ENCODE measurements at places on chromosomes 13 and 19.

DNA sequence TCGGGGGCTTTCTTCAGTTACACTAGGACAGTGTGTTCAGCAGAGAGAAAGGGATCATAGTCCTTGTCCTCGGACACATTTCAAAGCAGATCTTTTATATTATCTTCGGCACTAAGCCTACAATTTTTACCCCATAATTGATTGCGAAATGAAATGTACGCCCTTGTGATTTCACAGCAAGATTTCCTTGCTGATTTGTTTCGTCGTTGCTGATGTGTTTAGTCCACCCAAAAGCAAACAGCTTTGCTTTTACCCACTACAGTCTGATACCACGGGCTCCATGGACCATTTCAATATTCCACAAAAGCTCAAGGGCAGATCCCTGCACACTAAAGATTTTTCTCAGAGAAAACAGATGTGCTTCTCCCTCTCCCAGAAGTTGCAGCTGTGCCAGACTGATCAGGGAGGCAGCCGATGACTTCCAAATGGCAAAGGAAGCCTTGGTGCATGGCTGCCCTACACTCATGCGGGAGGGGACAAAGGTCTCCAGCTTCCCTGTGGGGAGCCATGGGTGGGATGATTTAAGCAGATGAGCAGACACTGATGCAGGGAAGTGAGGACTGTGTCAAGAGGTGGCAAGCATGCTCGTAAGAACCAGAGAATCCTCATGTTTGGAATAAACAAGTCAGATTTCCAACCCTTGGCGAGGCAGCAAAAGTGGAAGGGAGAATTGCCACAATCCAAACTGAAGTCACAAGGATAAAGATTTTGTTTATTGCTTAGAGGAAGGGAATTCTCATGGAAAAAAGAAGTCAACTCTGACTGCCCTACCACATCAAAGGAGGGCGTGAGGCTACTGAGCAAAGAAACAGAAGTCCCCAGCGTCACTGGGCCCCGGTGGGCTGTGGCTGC, 81.1 kb downstream of the STK24 start:
- no peak for DNase-seq

GRCh38 chr19:16537111-16537510, 5.1 kb downstream of the CHERP start:
- no peak for DNase-seq

DNA sequence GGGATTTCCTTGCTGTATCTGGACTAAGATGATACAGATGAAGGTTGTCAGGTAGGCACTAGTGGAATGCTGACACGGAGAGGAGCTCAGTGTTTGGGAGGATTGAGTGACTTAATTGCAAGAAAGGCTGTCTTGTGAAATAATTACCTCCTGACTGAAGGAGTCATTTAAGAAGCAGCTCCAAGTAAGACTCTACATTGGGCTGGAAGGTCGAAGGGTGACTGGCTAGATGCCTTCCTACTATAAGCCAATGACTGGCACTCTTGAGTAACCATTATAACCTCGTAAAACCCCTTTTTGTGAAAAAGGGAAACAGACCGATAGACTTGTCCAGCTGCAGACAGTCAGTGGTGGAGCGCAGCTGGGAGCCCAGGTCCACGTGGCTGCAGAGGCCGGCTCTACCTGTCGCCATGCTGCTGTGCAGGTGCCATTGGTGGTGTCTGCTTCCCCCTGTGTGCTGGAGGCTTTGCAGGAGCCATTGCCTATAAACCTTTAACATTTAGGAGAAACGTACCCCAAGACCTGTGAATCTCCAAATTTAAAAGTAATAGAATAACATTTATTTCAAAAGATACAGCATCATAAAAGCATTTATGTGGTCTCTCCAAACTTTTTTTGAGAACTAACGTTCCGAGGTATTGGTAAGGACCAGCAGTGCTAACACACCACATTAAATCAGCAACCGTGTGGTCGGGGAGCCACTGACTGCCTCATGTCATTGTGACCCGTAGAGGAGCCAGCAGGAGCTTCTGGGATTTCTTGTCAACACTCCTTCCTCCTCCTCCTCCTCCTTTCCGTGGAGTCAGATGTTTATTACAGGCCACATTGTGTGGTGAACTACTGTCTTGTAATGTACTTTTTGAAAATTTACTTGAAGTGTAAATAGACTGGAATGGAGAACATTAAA, 80.4 kb upstream of the TEX29 start:
- no peak for DNase-seq

- no peak for DNase-seq
These were observed 127.5 kb upstream of the OBI1 start for GRCh38 chr13:78786459-78786858.

DNA sequence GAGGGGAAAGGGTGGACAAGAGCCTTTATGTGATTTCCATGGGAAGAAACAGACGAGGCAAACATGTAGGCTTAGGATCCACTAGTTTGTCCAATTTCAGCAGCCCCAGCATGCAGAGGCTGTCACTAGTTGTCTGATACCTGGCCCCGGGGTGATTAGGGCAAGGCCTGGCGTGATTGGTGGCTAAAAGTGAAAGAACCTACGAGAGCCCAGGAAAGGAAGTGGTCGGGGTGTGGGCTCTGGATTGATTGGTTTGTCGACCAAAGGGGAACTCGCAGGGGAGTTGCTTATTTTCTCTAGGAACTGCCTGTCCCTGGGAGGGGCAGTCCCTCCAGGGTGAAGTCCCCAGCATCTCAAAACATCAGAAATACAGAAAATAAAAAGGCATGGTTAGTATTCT, 64.2 kb upstream of the UQCRFS1 start:
- DNase-seq: peak; percentile 22

DNA sequence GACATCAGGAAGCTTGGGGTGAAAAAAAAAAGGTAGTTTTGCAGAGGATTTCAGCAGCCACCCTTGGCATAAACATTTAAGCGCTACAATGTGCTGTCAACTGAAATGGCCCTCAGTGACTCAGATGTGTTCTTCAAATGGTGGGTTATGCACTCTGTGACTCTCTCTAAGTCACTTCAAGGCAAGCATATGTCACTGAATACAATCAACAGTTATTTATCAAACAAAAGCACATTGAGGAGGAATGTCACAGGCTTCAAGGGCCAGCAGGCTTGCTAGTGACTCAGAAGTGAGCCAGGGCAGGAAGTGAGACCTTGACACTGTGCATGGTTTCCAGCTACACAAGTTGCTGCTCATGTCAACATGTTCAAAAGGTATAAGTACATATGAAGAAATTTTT, 523.7 kb upstream of the HTR2A start:
- no peak for DNase-seq

- DNase-seq: peak; percentile 74
These were observed 21.7 kb upstream of the ZNF429 start for GRCh38 chr19:21483589-21484170.

GRCh38 chr19:54193011-54193410, 1.9 kb downstream of the TSEN34 start:
- DNase-seq: no peak

DNA sequence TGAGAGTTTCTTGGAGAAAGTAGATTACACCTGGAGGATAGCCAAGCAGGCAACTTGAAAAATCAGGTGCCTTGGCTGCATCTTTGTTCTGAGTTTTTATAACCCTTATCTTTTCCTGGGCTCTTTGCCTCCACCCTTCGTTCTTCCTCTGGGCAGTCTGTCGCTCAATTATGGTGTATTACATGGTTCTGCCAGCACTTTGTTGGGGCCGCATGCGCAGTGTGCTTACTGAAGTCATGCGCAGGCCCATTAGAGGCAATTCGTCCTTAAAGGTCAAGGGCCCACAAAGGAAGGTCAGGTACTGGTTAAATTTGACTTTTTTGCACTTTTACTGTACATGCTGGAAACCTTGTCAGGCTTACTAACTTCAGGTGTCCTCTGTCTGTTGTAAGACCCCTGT, 761.9 kb upstream of the SLITRK5 start:
- DNase-seq: no peak

- no peak for DNase-seq
These were observed 83.5 kb downstream of the COL4A2 start for GRCh38 chr13:110390567-110390966.

Data from stimulated activated CD4-positive, alpha-beta T cell treated with anti-CD3 and anti-CD28 coated beads, Interleukin-4, amount 100 ng/mL, for 1 hour (primary cell).